ENCODE measurements at places on chromosomes 4 and X. TPM values are rescaled to one million over a fixed set of nuclear protein-coding genes. Genes with fewer than 3 reads are reported as not detected.

The UCP1 gene
- total RNA-seq: not detected

The GABRA4 gene
- total RNA-seq: not detected

The IRS4 gene
- total RNA-seq: 0.06 TPM

The PROM1 gene
- under 0.01 TPM for total RNA-seq

The SPANXB1 gene
- total RNA-seq: not detected

The FRMD7 gene
- total RNA-seq: under 0.01 TPM

The MTTP gene
- not detected for total RNA-seq

The ASMTL gene
- 14.3 TPM for total RNA-seq

The SSX3 gene
- not detected for total RNA-seq

The CPE gene
- 1.6 TPM for total RNA-seq

The ATP11C gene
- 56.1 TPM for total RNA-seq

The MAOA gene
- 203 TPM for total RNA-seq

The EDA gene
- total RNA-seq: 0.94 TPM

The KIAA1210 gene
- not detected for total RNA-seq

The NUP62CL gene
- 0.06 TPM for total RNA-seq

The SERTM2 gene
- not detected for total RNA-seq

The FAM120C gene
- 1.3 TPM for total RNA-seq

The GPC3 gene
- not detected for total RNA-seq

Data from bladder microvascular endothelial cell (primary cell).